ENCODE measurements at places on chromosomes 2 and 18. TPM values are rescaled to one million over a fixed set of nuclear protein-coding genes. Genes with fewer than 3 reads are reported as not detected.

The FOSL2 gene
- total RNA-seq, result 259 TPM

The AQP12B gene
- not detected for total RNA-seq

The TOGARAM2 gene
- 0.39 TPM for total RNA-seq

The MALL gene
- total RNA-seq, result 20.8 TPM

The TRIM43 gene
- not detected for total RNA-seq

The CD28 gene
- total RNA-seq, result 15.7 TPM

The CTIF gene
- total RNA-seq, result 196 TPM

The CNTNAP5 gene
- not detected for total RNA-seq

The TAF4B gene
- 4.9 TPM for total RNA-seq

The KANSL1L gene
- total RNA-seq, result 14.6 TPM

The FN1 gene
- total RNA-seq, result 217 TPM

The AQP12A gene
- not detected for total RNA-seq

The PLCL1 gene
- 3.6 TPM for total RNA-seq
